Uterus (tissue), 4 donors: ENCODE measurements at places on chromosomes 5 and 9. TPM values are rescaled to one million over a fixed set of nuclear protein-coding genes. Genes with fewer than 3 reads are reported as not detected.

DNA sequence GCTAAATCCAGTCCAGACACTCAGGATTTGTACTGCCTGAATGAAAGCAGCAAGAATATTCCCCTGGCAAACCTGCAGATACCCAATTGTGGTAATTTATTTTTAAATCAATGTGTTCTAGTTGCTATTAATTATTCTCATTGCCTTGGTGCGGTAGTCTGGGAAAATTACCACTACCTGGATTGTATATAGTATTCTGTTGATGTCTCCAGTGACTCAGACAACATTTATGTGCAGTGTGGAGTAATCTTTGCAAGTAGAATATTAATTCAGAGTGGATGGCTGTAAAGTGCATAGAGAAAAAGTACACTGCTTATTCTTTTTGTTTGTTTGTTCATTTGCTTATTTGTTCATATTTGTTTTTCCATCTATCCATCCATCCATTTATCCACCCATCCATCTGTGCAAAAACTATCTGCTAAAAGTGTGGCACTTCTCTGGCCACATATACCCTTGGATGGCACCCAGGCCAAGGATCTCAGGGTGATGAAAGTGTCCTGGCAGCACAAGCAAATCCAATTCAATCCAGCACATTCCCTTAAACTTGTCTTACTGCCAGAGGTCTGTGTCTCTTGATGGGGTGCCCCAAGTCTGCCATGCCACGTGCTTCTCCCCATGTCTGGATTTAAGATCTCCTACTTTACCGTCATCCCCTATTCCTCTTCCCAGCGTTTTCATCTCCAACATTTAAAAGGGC is 41.3 kb downstream of the NTRK2 start:
- DNase-seq = no peak

DNA sequence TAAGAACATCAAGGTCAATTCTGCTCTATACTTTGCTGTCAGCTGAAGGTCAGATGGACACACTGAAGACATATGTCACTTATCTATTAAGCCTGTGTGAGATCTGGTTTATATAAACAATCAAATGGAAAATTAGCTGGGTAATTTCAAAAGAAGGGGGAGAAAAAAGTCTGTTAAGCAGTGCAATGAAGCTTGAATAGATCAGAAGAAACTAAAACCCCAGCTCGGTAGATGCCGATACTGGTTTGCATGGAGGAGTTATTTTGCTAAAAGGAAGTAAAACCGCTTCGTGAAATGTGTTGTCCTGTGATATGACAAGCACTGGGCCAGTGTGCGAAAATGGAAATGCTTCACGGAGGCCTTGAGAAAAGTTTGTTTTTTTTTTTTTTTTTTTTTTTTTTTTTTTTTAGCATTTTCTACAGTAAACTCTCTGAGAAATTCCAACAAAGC is 148.8 kb downstream of the MEF2C start:
- no peak for DNase-seq

Gene CER1
- total RNA-seq = not detected

Gene LEAP2
- 1.1 TPM for total RNA-seq

DNA sequence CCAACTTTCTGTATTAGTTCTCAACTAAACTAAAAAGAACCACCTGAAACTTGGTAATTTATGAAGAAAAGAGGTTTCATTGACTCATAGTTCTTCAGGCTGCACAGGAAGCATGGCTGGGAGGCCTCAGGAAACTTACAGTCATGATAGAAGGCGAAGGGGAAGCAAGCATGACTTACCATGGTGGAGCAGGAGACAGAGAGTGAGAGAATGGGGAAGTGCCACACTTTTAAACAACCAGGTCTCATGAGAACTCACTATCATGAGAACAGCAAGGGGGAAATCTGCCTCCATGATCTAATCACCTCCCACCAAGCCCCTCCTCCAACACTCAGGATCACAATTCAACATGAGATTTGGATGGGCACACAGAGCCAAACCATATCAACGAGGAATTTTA is 123.5 kb downstream of the DEPDC1B start:
- no peak for DNase-seq

- no peak for DNase-seq
Observed at GRCh38 chr9:75410405-75410804, 322.1 kb downstream of the OSTF1 start.

DNA sequence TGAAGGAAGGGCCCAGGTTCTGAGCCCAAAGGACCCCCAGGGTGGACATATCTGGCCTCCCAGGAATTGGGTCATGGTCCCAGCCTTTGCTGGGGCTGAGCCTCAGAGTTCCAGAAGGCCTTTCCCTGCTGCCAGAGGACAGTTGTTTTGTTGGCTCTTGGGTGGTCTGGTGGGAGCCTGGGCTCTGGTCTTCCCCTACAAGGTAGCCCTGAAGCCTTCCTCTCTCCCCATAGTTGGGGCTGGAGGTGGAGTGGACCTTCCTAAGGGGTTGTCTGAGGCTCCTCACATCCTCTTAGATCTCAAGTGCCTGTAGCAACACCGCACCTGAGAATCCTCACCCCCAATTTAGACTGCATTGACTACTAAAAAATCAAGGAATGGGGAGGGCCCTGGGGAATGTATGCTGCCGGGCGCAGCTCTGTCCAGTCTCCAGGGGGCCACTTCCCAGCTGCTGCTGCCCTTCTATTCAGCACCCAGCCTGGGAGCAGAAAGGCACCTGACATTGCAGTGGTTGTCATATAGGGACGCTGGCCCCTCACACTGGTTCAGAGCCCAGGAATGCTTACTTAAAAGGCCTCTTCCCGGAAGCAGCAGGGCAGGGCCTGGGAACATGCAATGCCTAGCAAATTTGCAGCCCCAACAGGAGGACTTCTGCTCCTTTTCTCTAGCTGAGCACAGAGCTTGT is 66.4 kb downstream of the IL31RA start:
- no peak for DNase-seq

GRCh38 chr9:113901221-113901688 is 25.1 kb downstream of the ZNF618 start:
- DNase-seq = no peak

DNA sequence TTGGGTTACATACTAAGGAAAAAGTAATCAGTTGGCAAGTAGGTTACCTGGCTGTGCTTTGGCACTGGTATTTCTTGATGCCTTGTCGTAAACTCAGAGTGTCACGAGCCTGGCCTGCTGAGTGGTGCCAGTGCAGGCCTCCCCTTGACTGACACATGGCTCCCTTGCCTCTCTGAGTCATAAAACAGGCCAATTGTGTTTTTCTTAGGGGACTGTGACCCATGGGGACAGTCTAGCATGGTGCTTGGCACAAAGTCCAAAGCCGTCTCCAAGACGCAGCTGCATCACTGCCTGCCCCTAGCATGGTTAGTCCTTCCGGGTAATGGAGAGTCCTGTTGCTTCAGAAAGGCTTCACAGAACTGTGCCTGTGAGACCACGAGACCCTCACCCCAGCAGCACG is 132.5 kb downstream of the MVB12B start:
- no peak for DNase-seq

- no peak for DNase-seq
Observed at GRCh38 chr5:58411372-58411771, 48.5 kb downstream of the PLK2 start.

DNA sequence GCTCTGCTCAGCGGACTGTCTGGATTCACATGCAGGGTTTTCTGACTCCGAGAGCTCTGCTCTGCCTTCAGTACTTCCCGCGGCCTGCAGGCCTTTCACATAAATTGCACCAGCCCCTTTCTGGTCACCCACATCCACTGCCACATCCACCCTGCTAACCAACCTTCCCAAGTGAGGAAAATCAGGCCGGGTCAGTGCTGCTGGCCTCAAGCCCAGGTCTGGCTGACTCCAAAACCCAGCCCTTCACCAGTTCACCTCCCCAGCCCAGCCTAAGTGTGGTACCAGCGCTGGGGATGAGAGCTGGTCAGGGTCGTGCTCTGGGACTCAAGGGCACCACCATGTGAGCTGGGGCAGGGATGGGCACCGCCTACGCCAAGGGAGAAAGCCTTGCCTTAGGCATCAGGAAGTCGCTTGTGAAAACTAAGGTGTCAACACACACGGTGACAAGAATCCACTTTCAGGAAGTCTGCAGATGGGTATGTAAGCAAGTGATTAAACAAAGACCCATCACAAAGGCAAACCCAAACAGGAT is 12.3 kb downstream of the LMAN2 start:
- no peak for DNase-seq

Gene SLC34A1
- total RNA-seq = not detected

DNA sequence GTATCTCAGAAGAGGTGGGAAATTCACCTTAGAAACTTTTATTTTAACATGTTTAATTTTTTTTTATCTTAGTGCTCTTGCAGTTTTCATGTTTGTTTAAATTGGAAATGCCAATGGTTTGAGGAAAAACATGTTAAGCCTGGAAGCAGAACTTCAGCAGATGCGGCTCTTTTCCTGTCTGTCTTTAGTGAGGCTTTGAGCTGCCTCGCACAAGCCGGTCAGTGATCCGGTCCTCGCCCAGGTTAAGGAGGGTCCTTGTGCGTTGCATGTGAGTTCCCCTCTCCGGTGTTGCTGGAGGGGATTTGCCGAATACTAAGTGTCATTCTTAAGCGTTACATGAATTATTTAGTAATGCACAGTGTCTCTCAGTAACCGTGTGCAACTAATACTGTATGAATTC is 9.4 kb upstream of the PLEKHG4B start:
- DNase-seq = no peak

- DNase-seq = no peak
Observed at GRCh38 chr5:32589416-32589815, 4.1 kb downstream of the SUB1 start.

Gene ITGA1
- 94.0 TPM for total RNA-seq

DNA sequence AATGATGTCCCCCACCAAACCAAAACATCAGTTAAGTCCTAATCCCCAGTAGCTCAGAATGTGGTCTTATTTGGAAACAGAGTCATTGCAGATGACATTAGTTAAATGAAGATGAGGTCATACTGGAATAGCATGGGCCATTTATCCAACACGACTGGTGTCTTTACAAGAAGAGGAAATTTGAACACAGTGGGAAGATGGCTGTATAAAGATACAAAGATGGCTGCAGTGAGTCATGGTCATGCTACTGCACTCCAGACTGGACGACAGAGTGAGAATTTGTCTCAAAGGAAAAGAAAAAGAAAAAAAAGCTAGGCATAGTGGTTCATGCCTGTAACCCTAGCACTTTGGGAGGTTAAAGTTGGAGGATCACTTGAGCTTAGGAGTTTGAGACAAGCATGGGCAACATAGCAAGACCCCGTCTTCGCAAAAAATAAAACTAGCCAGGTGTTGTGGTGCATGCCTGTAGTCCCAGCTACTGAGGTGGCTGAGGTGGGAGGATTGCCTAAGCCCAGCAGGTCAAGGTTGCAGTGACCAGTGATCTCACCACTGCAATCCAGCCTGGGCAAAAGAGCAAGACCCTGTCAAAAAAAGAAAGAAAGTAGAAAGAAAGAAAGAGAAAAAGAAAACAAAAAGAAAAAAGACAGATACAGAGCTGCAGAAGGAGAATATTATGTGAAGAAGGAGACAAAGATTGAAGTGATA is 130.0 kb upstream of the CDKN2B start:
- no peak for DNase-seq

Gene AIF1L
- total RNA-seq = 15.6 TPM

GRCh38 chr5:10977011-10977410 is 216.0 kb upstream of the DAP start:
- DNase-seq = no peak

GRCh38 chr9:96500696-96501632 is 51.0 kb downstream of the HABP4 start:
- DNase-seq = no peak

- no peak for DNase-seq
Observed at GRCh38 chr5:50501491-50502228, 60.6 kb upstream of the EMB start.

- no peak for DNase-seq
Observed at GRCh38 chr5:41903382-41903891, 707 bp upstream of the RIMOC1 start.

GRCh38 chr5:160929360-160929759 is 77.3 kb upstream of the ATP10B start:
- DNase-seq = no peak

Gene PALM2AKAP2
- total RNA-seq = 41.8 TPM

Gene MSX2
- total RNA-seq = not detected

DNA sequence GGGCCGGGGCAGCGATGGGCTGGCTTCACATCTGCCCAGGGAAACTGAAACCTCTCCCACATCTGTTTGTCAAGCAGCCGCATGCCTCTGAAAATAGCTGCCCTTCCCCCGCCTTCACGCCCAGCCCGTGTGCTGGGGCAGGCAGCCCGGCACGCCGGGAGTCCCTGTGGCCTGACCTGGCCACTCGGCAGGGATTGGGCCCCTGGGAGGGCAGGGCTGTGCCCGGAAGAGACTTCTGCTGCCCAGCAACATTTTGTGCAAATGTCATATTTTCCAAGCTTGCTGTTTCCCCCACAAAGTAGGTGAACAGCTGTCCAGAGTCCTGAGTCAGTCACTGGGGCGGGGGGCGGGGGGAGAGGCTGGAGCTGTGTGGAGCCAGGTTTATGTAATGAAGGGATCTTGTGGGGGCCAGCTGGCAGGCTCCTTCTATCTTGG is 8.2 kb downstream of the COL27A1 start:
- DNase-seq = peak; percentile 69

Gene CYLC2
- total RNA-seq = not detected

- DNase-seq = no peak
Observed at GRCh38 chr5:34533582-34534522, 122.3 kb upstream of the RAI14 start.

GRCh38 chr9:123217128-123217654 is 51.2 kb downstream of the STRBP start:
- DNase-seq = no peak

Gene MEGF10
- total RNA-seq = 1.6 TPM

DNA sequence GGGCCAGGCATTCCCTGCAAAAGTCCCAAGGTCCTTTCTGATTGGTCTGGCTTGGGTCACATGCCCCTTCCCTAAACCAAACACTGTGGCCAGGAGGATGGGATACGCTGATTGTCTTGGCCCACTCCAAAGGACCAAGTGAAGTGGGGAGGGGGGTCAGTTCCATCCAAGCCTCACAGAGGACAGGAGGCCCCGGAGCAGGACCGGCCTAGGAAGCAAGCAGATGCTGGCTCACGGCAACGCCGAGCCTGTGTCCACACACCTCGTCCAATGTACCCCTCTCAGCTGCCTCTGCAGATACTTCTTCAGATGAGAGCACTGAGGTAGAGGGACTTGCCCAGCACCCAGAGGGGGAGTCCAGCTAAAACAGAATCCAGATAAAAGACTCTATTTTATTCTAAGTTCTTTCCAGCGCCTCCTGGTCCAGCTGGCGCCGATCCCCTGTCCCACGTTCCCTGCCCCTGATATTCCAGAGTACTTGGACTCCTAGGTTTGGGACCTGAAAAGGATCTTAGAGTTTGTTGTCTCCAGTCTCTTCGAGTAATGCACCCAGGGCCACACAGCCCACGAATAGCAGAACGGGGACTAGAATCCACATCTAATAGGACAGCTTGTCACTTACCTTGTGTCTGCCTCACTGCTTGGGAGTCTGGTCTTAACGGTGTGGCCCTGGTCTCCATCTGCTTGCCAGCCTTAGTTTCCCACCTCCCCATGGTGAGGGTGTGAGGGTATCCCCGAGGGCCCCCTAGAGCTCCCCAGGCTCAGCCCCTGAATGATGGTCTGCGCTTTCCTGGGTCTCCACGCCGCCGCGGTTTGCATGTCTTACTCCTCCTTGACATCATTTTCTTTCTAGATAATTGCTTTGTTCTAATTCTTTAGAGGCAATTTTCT is 72.4 kb upstream of the UNC5A start:
- no peak for DNase-seq

GRCh38 chr5:148384380-148384737 is 601 bp downstream of the FBXO38 start:
- peak; percentile 14 for DNase-seq

Gene PPP2R2B
- not detected for total RNA-seq
